Tibial nerve (tissue), 4 donors: ENCODE measurements at places on chromosomes 3 and 15.

- no peak for DNase-seq
Observed at GRCh38 chr15:31590609-31591008, 264.0 kb downstream of the KLF13 start.

- DNase-seq = no peak
Observed at GRCh38 chr3:3184876-3185275, 5.4 kb upstream of the CRBN start.

GRCh38 chr15:40437752-40438687, 2.7 kb upstream of the BAHD1 start:
- no peak for DNase-seq

- no peak for DNase-seq
Observed at GRCh38 chr15:50676799-50677483, 9.7 kb downstream of the TRPM7 start.

GRCh38 chr3:72368331-72368975, 479.8 kb downstream of the SHQ1 start:
- no peak for DNase-seq

- DNase-seq = no peak
Observed at GRCh38 chr3:69723389-69723788, 15.9 kb upstream of the MITF start.

- DNase-seq = no peak
Observed at GRCh38 chr3:196273655-196274054, 13.9 kb downstream of the PCYT1A start.

- no peak for DNase-seq
Observed at GRCh38 chr15:31193291-31193690, 91.8 kb upstream of the TRPM1 start.
